GM23248 (cell line): ENCODE measurements at places on chromosomes 4 and X. TPM values are rescaled to one million over a fixed set of nuclear protein-coding genes. Genes with fewer than 3 reads are reported as not detected.

DNA sequence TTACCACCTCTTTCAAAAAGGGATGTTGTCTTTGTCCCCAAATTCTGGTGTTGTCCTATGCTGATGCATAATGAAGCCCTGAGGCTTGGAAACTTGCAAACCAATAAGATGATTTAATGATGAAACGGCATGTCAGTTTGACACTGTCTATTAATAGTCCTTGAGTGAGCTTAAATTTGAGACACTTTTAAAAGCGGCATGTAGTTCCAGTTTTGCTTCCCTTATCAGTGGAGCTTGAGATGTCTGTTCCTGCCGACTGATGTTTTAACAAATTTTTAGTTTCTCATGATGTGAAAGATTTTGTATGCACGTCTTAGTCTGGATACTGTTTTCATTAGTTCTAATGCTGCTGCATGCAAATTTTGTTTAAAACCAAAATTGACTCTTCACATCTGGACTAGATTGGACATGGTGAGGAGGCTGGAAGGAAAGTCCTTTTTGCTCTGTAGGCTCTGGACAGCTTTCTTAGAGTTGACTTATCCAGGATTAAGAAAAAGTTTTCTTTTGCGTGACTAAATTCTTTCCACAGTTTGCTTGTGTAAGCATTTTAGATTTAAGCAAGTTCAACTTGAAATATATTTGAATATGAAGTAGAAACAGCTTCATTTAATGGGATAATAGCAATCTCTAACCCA is 11.7 kb downstream of the C1GALT1C1 start:
- H3K27ac ChIP-seq, result peak overlapping the region; percentile 27; the same call in 1 of the 2 replicates
- H3K27me3 ChIP-seq, result no peaks in the 10 kb centered on the region
- no peaks in the 10 kb centered on the region for H3K4me1 ChIP-seq
- H3K4me3 ChIP-seq, result no peak overlapping the region
- no peak for DNase-seq

GRCh38 chrX:134911348-134911747 is 79.4 kb upstream of the SMIM10 start:
- H3K4me1 ChIP-seq, result no peaks in the 10 kb centered on the region; the same call in 1 of the 2 replicates
- DNase-seq, result no peak
- H3K4me3 ChIP-seq, result no peak overlapping the region
- no peaks in the 10 kb centered on the region for H3K36me3 ChIP-seq
- H3K27me3 ChIP-seq, result no peaks in the 10 kb centered on the region

GRCh38 chr4:87185146-87185870 is 35.1 kb downstream of the KLHL8 start:
- H3K36me3 ChIP-seq, result no peaks in the 10 kb centered on the region
- peaks cover 10% of the 10 kb centered on the region; the same call in 1 of the 2 replicates for H3K4me1 ChIP-seq
- no peak for DNase-seq
- H3K27ac ChIP-seq, result no peak overlapping the region
- no peak overlapping the region for H3K4me3 ChIP-seq

- no peak for DNase-seq
- H3K4me1 ChIP-seq, result peaks cover 15% of the 10 kb centered on the region
- H3K27ac ChIP-seq, result no peak overlapping the region
Observed at GRCh38 chrX:47214435-47215077, 3.9 kb upstream of the CDK16 start.

DNA sequence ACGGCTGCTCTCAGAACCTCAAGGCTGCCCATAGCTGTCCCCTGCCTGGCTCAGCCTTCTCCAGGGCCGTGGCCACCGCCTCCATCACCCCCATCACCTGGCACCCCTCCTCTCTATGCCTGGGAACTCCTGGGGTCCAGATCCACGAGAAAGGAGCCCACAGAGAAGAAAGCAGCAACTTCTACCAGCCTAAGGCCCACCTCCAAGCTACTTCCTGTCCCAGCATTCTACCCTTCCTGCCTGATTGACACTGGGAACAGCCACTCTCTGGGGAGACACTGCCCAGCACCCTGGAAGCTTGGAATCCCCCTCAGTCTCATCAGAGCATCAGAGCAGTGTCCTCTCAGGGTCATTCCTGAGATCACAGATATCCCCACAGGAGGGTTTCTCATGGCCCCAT is 36.9 kb upstream of the PROM1 start:
- H3K27me3 ChIP-seq, result peaks cover 44% of the 10 kb centered on the region
- no peak overlapping the region for H3K4me3 ChIP-seq

DNA sequence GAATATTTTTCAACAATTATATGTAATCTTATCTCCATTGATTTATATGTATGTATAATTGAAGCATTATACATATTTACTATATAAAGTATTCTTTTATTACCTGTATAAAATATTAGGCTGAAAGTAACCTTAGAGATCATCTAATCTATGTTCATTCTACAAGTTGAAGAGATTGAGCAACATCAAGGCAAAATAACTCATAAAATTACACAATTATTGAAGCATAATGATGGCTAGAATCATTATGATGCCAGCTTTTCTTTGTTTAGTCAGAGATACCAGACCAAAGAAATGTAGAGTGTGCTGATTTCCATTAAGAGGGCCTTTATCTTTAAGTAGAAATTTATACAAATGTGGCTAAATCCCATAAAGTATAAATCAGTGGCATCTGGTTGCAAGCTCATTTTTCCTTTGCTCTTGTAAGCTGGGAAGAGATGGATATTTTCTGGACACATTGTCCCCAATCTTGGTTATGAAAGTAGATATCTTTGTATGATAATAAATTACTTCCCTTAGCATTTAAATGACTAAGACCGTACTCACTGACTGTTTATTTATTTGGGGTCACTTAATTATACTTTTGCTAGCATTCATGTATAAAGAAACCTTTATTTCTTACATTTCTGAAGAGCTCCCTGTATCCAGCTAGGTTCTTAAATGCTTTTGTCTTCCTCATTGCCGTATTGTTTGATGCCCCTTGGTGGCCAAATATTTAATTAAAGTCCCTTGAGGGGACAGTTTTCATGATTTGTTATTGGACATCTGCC is 339.8 kb downstream of the PCDH7 start:
- no peak for DNase-seq
- H3K36me3 ChIP-seq, result no peaks in the 10 kb centered on the region
- no peaks in the 10 kb centered on the region for H3K4me1 ChIP-seq
- H3K27me3 ChIP-seq, result no peaks in the 10 kb centered on the region

GRCh38 chrX:75989806-75990590 is 182.9 kb upstream of the PBDC1 start:
- no peaks in the 10 kb centered on the region for H3K36me3 ChIP-seq
- H3K4me3 ChIP-seq, result no peak overlapping the region
- H3K27ac ChIP-seq, result no peak overlapping the region
- no peaks in the 10 kb centered on the region for H3K4me1 ChIP-seq

DNA sequence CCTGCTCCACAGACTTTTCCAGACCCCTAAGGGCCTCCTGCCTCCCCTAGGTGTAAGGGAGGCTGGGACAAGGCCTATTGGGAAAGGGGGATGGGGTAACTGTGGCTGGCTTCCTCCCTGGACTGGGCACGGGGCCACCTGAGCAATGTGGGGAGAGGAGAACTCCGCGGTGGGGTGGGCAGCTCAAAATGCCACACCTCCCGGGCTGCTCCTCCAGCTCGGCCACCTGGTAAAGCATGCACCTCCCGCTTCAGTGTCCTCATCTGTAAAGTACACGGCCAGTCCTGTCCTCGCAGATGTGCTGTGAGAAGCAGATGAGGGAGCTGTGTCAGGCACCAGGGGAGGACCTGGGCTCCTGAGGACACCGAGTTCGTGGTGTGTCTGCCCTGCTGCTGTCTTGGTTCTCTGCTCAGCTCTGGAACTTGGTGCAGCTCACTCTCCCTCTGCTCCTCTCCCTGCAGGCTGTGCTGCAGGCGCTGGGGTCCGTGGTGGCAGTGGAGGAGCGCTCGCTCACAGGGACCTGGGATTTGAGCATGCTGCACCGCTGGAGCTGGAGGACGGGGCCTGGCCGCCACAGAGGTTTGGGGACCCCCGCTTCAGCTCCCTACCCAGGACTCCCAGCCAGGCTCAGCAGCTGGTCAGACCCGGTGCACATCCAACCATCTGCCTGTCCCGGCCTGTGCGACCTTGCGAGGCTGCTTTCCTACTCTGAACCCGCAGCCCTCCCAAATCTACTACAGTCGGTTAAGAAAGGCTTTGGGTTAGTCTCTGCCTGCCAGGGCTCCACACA is 20.8 kb upstream of the MRFAP1 start:
- H3K27me3 ChIP-seq, result no peaks in the 10 kb centered on the region
- H3K4me3 ChIP-seq, result no peak overlapping the region
- no peaks in the 10 kb centered on the region for H3K36me3 ChIP-seq
- H3K27ac ChIP-seq, result no peak overlapping the region
- no peaks in the 10 kb centered on the region for H3K4me1 ChIP-seq

GRCh38 chr4:73275318-73275654 is 16.7 kb upstream of the ANKRD17 start:
- H3K36me3 ChIP-seq, result 0 out of 2 replicates have a peak, but pooled peaks cover 6% of the 10 kb centered on the region
- DNase-seq, result no peak
- H3K4me3 ChIP-seq, result no peak overlapping the region
- peaks cover 13% of the 10 kb centered on the region for H3K4me1 ChIP-seq
- no peak overlapping the region for H3K27ac ChIP-seq

DNA sequence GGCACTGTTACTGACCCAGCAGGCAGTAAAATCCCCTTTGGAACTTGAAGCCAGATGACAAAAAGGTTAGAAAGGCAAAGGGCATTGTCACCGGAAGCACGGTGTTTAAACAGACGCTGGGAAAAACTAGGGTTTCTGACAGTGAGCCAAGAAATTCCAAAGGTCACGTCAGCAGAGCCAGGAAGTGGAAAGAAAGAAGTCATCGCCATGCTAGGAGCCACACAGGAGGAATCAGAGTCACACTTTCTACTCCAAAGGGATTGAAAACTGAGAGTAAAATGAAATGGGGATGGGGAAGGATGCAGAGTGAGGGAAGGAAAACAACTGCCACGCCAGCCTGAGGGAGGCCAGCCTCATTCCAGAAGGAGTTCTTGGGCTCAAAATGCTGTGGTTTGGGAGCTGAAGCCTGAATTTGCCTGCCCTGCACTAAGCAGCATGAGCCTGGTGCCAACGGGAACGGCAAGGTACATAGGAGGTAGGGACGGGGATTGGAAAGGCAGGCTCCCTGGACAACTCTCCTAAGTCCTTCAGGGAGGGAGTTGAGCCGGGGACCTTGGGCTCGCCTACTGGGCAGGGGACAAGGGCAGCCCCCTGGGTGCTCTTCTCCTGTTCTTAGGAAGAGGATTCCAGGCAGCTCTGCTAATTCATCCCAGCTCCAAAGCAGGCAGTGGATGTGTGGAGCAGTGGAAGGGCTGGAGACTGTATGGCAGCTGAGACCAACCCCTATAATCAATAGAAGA is 66.8 kb downstream of the SOWAHB start:
- H3K27ac ChIP-seq, result peak overlapping the region; percentile 61
- peaks cover 13% of the 10 kb centered on the region for H3K4me1 ChIP-seq
- no peaks in the 10 kb centered on the region for H3K27me3 ChIP-seq
- H3K4me3 ChIP-seq, result peak overlapping the region; percentile 33
- no peaks in the 10 kb centered on the region for H3K36me3 ChIP-seq

- no peaks in the 10 kb centered on the region for H3K4me1 ChIP-seq
- H3K4me3 ChIP-seq, result no peak overlapping the region
- no peak overlapping the region for H3K27ac ChIP-seq
Observed at GRCh38 chr4:5973486-5974220, 44.6 kb downstream of the C4orf50 start.

GRCh38 chrX:85922821-85923220 is 124.5 kb downstream of the CHM start:
- H3K4me3 ChIP-seq, result no peak overlapping the region
- peaks cover 13% of the 10 kb centered on the region for H3K4me1 ChIP-seq
- no peaks in the 10 kb centered on the region for H3K27me3 ChIP-seq
- H3K27ac ChIP-seq, result peak overlapping the region; percentile 37

- H3K4me1 ChIP-seq, result no peaks in the 10 kb centered on the region
- no peak overlapping the region for H3K27ac ChIP-seq
- H3K4me3 ChIP-seq, result no peak overlapping the region
- H3K36me3 ChIP-seq, result no peaks in the 10 kb centered on the region
- no peaks in the 10 kb centered on the region for H3K27me3 ChIP-seq
Observed at GRCh38 chr4:109126856-109127255, 175.6 kb downstream of the COL25A1 start.

- DNase-seq, result no peak
- peaks cover 5% of the 10 kb centered on the region; the same call in 1 of the 2 replicates for H3K4me1 ChIP-seq
- no peaks in the 10 kb centered on the region for H3K27me3 ChIP-seq
- no peak overlapping the region for H3K27ac ChIP-seq
- no peaks in the 10 kb centered on the region for H3K36me3 ChIP-seq
Observed at GRCh38 chr4:83392562-83392961, 57.9 kb upstream of the HPSE start.

DNA sequence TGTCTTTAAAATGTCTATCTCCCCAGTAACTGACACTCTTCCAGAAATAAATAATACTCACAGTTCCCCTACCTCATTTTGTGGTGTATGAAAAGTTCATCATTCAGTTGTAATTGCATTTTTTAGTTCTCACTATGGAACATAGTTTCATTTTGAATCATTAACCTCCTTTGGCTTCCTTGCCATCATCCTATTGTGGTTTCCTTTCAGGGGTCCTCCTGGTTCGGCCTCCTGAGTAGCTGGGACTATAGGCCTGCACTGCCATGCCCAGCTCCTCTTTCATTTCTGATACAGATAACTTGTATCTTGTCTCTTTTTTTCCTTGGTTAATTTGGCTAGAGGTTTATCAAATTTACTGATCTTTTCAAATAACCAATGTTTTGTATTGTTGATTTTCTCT is 23.1 kb upstream of the BLTP1 start:
- no peak overlapping the region for H3K4me3 ChIP-seq
- no peaks in the 10 kb centered on the region for H3K27me3 ChIP-seq
- no peak overlapping the region for H3K27ac ChIP-seq
- H3K36me3 ChIP-seq, result no peaks in the 10 kb centered on the region

GRCh38 chr4:83388313-83388676 is 53.6 kb upstream of the HPSE start:
- H3K4me3 ChIP-seq, result no peak overlapping the region
- H3K27ac ChIP-seq, result no peak overlapping the region
- H3K27me3 ChIP-seq, result no peaks in the 10 kb centered on the region

The VSIG1 gene
- not detected in 2 replicates for polyA plus RNA-seq

The CSAG2 gene
- not detected in 2 replicates for polyA plus RNA-seq

The GAGE12E gene
- not detected in 2 replicates for polyA plus RNA-seq

The SLC34A2 gene
- not detected in 2 replicates for polyA plus RNA-seq

The RBM47 gene
- 0.70 and 0.94 TPM in 2 replicates for polyA plus RNA-seq
